ENCODE measurements at places on chromosomes 7 and 10. TPM values are rescaled to one million over a fixed set of nuclear protein-coding genes. Genes with fewer than 3 reads are reported as not detected.
A peak's percentile ranks its signal among the peaks of the same experiment; 100 is the strongest.

Gene AGR3
- total RNA-seq: not detected

Gene GRB10
- 47.4 TPM for total RNA-seq

Gene FOXP2
- total RNA-seq: 25.0 TPM

Gene LBX1
- total RNA-seq: not detected

Gene TMEM270
- not detected for total RNA-seq

Gene HACD1
- 28.6 TPM for total RNA-seq

GRCh38 chr10:69043931-69044531 lies 43.9 kb upstream of the SRGN start:
- no peaks in the 10 kb centered on the region for H3K4me1 ChIP-seq
- H3K36me3 ChIP-seq: no peaks in the 10 kb centered on the region
- no peak overlapping the region for H3K27ac ChIP-seq
- no peaks in the 10 kb centered on the region for H3K27me3 ChIP-seq
- H3K4me3 ChIP-seq: no peak overlapping the region

GRCh38 chr10:77504196-77504872 lies 133.3 kb downstream of the KCNMA1 start:
- H3K4me3 ChIP-seq: no peak overlapping the region
- H3K4me1 ChIP-seq: peaks cover 58% of the 10 kb centered on the region
- no peaks in the 10 kb centered on the region for H3K27me3 ChIP-seq
- DNase-seq: no peak

- H3K4me1 ChIP-seq: no peaks in the 10 kb centered on the region
- no peak overlapping the region for H3K4me3 ChIP-seq
- no peak for DNase-seq
Observed at GRCh38 chr10:96359616-96360015, 814 bp upstream of the OPALIN start.

DNA sequence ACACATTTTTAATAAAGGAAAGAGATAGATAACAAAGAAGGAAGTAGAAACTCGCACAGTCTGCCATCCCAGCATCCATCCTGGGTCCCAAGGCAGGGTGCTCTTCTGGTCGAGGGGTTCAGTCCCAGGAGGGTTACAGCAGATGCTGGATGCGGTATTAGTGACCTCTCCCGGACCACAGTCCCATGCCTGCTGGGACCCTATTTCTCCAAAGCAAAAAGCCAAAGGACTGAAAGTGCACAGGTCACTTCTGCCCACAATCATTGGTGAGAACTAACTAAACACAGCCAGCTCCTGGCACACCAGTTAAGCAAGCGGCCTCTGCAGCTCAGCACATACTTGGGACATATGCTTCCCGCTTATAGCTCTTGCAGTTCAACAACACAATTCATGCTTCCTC lies 96.1 kb upstream of the HABP2 start:
- H3K4me1 ChIP-seq: peaks cover 7% of the 10 kb centered on the region
- DNase-seq: peak; percentile 53
- H3K36me3 ChIP-seq: peaks cover 1% of the 10 kb centered on the region
- no peak overlapping the region for H3K4me3 ChIP-seq
- H3K27ac ChIP-seq: no peak overlapping the region
- H3K27me3 ChIP-seq: peaks cover 15% of the 10 kb centered on the region

GRCh38 chr7:17663061-17663675 lies 277.1 kb downstream of the SNX13 start:
- no peaks in the 10 kb centered on the region for H3K27me3 ChIP-seq
- DNase-seq: no peak
- peak overlapping the region; percentile 70 for H3K27ac ChIP-seq
- H3K36me3 ChIP-seq: no peaks in the 10 kb centered on the region

DNA sequence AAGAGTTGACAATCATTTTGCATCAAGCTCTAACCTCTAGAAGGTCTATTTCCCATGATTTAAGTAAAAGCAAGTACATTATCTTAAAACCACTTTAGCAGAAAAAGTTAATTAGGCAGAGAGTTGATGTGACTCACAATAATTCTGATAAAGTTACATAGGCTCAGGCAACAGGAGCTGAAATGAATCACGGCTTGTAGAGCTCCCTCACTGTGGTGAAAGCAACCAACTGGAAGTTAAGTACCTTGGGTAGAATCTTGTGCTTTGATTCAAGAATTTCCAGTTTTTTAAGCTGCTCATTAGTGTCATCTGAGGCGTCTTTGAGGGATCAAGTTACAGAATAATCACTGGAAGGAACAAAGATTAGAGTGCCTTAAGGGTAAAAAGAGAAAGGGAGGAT lies 68.9 kb upstream of the NFE2L3 start:
- H3K4me1 ChIP-seq: peaks cover 4% of the 10 kb centered on the region
- DNase-seq: no peak
- peaks cover 52% of the 10 kb centered on the region for H3K27me3 ChIP-seq
- H3K4me3 ChIP-seq: no peak overlapping the region
